KG1 (cell line): ENCODE measurements at places on chromosomes 12 and 14.

DNA sequence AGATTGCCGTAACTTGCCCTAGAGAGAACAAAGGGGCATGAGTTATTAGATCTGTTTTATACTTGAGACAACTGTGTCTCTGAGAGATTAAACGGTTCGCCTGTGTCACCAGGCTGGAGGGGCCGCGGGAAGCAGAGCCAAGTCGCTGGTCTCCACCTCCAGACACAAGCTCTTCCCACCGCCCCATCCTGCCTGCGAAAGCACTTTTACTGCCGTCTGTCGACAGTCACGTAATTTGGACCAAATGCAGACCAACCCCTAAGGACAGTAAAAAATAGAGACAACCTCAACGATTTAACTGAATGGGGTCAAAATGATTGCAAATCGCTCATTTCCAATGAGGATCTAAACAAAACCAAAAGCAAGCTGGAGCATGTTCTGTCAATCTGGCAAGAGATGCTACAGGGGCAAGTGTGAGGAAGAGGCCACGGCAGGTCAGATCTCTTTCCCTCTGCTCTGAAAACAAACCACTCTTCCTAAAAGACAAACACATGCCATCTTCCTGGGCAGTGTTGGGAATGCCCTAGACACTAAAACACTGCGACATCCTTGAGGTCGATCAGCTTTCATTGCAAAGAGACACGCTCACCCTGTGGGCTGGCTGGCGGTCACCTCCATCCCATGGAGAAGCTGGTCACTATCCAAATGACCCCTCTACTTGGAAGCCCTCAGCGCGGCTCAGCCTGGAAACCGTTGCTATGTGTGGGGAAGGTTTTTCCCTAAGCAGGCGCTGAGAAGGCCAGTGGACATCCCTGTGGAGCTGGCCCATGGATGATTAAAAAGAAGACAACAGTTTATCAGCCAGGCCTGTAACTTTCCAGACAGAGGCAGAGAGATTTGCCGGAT, 17.1 kb downstream of the GSC start:
- DNase-seq, result no peak

GRCh38 chr14:43003845-43004244, 1397.2 kb downstream of the LRFN5 start:
- no peak for DNase-seq

- no peak for DNase-seq
Observed at GRCh38 chr12:13627536-13627935, 353.9 kb downstream of the GRIN2B start.

DNA sequence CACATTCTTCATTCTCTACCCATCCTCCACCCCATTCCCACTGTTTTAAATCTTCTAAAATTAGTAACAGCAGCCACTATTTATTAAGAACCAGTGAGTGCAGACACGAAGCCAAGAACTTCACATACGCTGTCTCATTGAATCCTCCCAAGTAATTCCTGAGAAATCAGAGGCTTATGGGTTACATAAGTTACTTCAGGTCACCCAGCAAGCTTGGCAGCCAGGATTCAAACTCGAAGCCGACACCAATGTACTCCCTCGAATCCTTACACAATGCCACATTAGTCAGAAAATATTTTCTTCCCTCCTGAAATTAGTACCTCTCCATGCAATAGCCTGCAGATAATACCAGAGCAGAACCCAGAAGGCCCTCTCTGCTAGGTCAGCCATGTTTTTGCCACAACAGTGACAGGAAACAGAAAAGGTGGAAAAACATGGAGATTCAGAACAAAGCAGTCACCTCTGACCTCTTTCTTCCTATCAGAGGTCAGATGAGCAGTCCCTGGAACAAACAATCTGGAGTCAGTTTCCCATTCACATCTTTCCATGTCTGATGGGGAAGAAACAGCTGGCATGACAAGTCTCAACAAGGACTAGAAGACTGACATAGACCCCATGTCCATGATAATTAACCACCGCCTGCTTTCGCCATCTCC, 16.4 kb downstream of the NID2 start:
- no peak for DNase-seq

- DNase-seq, result no peak
Observed at GRCh38 chr12:51076236-51076930, 7.0 kb downstream of the CSRNP2 start.

DNA sequence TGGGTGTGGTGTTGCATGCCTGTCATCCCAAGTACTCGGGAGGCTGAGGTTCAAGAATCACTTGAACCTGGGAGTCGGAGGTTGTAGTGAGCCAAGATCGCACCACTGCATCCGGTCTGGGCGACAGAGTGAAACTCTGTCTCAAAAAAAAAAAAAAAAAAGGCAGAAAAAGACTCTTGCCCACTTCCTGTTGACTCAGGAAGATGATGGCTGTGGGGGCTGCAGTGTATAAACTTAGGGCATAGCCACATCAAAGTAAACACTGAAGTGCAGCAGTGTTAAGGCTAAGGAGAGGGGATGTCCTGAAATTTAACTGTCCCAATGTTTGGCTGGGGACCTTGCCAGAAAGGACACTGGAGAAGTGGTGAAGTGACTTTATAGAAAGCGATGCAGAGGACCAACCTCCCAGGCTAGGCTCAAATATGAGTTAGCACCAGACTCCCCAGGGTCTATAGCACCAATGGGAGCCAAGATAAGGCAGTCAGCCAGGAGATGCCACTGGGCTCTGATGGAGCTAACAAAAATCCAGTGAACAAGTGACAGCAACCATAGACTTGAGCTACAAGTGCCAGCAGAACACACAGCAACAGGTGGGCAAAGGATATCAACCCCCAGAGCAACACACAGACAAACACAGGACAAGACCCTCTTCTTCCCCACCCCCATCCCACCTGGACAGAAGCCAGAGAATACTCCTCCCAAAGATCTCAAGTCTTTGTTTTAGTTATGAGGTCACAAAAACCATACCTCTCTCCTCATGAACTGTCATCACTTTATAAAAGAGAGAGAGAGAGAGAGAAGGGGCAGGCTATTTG, 28.0 kb downstream of the NELL2 start:
- no peak for DNase-seq

GRCh38 chr14:21476523-21476924, 235 bp downstream of the RAB2B start:
- DNase-seq, result no peak

- no peak for DNase-seq
Observed at GRCh38 chr14:76473481-76474263, 97.7 kb downstream of the ESRRB start.

GRCh38 chr12:50110127-50110761, 1.8 kb upstream of the COX14 start:
- no peak for DNase-seq

GRCh38 chr14:62213516-62213915, 451.3 kb downstream of the SNAPC1 start:
- DNase-seq, result no peak

DNA sequence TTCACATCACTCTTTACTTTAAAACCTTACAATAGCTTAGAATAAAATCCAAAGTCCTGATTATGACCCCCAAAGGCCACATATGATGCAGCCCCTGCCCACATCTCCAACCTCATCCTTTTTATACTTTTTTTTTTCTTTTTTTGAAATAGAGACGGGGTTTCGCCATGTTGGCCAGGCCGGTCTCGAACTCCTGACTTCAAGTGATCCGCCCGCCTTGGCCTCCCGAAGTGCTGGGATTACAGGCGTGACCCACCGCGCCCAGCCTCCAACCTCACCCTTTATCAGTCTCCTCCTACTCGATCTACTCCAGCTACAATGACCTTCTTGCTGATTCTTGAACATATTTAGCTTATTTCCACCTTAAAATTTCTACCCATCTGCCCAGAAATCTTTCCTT, 1.2 kb upstream of the MAPKAPK5 start:
- no peak for DNase-seq

DNA sequence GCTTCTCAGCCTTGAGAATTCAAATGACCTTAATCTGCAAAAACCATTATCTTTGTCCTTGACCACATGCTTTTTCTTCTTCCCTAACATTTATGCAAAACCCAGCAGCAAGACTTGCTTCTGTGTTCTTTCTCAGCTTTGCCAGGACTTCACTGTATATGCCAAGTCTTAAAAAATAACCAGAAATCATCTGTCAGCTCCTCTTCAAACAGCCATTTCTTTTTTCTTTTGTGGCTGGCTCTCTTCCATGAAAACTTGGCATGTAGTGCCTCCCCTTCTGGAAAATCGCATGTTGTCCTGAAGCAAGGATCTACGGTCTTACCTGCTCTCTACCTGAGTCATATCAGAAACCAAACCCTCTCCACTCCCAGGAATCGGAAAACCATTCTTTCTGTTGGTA, 364.9 kb downstream of the RPS29 start:
- no peak for DNase-seq

DNA sequence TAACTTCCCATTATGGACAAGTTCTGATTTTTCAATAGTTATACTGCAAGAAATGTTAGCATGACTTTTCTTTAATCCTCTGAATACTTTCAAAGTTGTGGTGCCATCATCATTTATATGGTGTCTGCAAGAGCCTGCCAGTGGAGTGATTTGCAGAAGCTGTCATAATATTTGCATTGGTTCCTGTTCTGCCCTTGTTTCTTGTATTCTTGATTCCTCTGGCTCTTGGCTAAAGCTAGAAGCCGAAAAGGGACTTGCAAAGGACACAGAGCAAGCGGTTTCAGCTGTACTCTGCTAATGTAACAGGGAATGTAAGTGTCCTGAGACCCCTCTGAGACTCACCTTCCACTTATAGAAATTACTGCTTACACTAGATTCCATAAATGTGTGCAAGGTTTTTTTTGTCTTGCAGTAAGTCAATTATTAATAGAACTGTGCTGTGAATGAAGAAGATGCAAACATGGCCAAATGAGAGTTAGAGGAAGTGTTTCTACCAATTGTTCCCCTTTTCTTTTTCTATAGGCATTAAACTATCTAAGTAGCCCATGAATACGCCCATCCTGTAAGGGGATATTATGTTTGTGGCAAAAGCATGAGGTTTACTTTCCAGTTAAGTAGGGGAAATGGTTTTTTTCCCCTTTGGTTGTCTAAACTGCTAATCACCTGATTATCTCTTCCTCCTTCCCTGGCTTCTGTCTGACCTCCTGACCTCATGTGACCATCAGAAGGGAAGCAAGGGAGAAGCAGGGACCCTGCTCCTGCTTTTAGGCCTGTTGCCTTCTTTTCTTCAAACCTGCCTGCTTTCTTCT, 5.3 kb downstream of the DYRK4 start:
- DNase-seq, result peak; percentile 69

DNA sequence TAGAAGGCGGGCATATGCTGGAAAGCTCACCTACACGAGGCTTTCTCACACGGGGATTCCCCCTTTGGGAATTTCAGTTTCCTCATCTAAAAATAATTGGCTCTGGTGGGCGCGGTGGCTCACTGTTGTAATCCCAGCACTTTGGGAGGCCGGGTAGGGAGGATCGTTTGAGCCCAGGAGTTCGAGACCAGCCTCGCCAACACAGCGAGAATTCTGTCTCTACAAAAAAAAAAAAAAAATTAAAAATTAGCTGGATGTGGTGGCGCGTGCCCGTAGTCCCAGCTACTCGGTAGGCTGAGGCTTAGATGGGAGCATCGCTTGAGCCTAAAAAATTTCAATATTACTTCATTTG, 400 bp upstream of the NDUFA12 start:
- no peak for DNase-seq

DNA sequence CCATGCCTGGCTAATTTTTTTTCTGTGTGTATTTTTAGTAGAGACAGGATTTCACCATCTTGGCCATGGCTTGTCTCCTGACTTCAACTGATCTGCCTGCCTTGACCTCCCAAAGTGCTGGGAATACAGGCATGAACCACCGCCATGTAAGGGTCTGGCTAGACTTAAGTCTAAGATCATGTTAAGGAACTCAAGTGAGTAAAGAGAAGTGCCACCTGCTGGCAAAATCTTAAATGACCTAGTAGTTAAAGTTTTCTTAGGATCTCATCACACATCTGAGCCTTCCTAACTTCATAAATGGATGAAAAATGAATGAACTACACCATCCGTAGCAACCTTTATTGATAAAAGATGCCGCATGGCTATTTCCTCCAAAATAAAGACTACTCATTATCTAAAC, 1.7 kb upstream of the C12orf56 start:
- no peak for DNase-seq

GRCh38 chr12:89347325-89347829, 4.9 kb downstream of the DUSP6 start:
- peak; percentile 39 for DNase-seq

DNA sequence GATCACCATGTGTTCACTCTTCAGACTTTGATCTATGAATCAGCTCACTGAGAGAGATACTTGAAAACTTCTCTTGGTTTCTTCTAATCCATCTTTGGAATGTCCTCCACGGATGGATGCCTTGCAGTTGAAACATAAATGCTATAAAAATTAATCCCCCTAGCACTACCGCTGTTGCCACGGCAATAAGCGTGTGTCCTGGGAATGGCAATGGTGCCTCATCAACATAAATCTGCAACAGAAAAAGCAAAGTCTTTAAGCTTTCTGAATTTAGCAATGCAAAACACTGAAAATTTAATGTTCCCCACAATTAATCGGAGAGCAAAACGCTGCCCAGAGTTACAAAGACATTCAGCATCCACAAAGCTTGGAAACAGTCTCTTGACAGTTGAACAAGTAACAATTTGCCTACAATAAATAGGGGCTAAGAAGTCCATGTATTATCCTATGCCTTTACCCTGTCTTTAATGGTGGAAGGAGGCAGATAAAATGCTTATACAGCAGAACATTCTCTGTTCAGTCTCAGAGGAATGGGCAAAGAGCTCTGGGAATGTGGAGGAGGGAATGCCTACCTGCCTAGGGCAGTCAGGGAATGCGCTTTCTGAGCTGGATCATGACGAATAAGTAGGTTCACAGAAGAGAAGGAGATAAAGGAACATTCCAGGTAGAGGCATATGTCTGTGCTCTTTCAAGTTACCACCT, 70.9 kb upstream of the PPP4R3A start:
- no peak for DNase-seq

- DNase-seq, result no peak
Observed at GRCh38 chr12:94374124-94374523, 85.5 kb downstream of the CEP83 start.

GRCh38 chr14:61034416-61035120, 53.5 kb downstream of the SLC38A6 start:
- no peak for DNase-seq

GRCh38 chr14:36518586-36519430, 1.2 kb downstream of the NKX2-1 start:
- no peak for DNase-seq

DNA sequence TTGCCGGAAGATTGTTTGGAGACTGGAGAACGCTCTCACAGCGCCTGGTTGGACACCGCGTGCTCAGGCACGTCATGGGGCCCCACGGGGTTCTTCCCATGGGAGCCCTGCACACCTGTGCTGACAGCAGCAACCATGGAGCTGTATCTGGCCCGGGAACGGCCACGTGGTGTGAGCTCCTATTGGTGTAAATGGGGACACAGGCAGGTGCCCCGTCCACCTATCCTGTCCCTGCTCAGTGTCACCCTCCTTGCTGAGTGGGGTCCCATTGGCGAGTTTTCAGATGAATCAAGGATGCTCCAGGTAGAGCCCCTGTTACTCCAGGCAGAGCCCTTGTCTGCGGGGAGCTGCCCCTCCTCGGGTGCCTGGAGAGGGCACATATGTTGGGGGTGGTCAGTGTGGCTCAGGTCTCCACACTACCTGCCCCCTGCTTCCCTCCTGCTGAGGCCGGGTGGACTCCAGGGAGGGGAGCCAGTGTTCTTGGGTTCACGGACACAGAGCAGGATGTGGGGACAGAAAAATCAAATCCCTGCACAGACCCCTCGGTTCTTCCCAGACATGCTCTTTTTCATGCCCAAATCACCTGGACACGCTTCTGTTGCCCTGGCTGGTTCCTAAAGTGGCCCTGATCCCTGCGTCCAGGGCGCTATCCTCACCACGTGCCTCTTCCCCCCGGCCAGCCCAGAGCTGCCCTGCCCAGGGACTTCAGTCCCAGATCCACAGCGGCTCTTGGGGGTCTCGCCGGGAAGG, 250.1 kb downstream of the ADGRD1 start:
- no peak for DNase-seq
